Natural killer cell treated with Interleukin-12 subunit alpha and Interleukin-12 subunit beta and Interleukin-15 and Interleukin-18, amount 100 ng/mL, for 72 hours (primary cell): ENCODE measurements at places on chromosomes 2 and 18. TPM values are rescaled to one million over a fixed set of nuclear protein-coding genes. Genes with fewer than 3 reads are reported as not detected.

REEP1 gene
- not detected for total RNA-seq

LAMA3 gene
- total RNA-seq: 0.10 TPM

DNA sequence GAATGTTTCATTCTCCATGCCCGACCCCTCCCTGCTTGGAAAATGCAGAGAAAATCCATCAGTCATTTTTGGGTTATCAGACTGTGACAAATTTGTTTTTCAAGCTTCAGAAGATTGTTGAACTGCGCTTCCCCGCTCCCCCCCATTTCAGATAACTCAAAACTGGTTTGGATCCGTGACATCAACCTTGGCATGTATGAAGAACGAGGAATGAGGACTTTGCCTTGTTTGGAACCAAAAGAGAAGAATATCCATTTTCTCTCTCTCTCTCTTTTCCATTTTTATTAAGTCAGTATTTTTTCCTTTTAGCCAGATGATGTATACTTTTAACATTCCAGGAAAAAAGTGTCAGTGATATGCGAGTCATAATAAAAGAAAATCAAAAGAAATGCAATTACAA, 171.6 kb downstream of the BCL2 start:
- DNase-seq: no peak
- no peaks in the 10 kb centered on the region for H3K27me3 ChIP-seq
- peaks cover 43% of the 10 kb centered on the region for H3K4me1 ChIP-seq
- no peaks in the 10 kb centered on the region for H3K36me3 ChIP-seq
- H3K4me3 ChIP-seq: no peak overlapping the region

GRCh38 chr18:79554321-79554720, 125.3 kb upstream of the CTDP1 start:
- DNase-seq: no peak
- no peaks in the 10 kb centered on the region for H3K27me3 ChIP-seq
- no peak overlapping the region for H3K4me3 ChIP-seq
- H3K36me3 ChIP-seq: no peaks in the 10 kb centered on the region

- no peak overlapping the region for H3K4me3 ChIP-seq
- H3K4me1 ChIP-seq: peaks cover 34% of the 10 kb centered on the region
- H3K36me3 ChIP-seq: no peaks in the 10 kb centered on the region
- H3K27ac ChIP-seq: no peak overlapping the region
- DNase-seq: no peak
Observed at GRCh38 chr2:108623616-108624015, 89.3 kb downstream of the LIMS1 start.

- H3K4me3 ChIP-seq: no peak overlapping the region
- no peak for DNase-seq
- H3K27ac ChIP-seq: no peak overlapping the region
- no peaks in the 10 kb centered on the region for H3K36me3 ChIP-seq
- H3K4me1 ChIP-seq: no peaks in the 10 kb centered on the region
Observed at GRCh38 chr2:181946444-181947127, 39.1 kb upstream of the PPP1R1C start.

GRCh38 chr2:62512384-62512783, 6.4 kb upstream of the TMEM17 start:
- H3K36me3 ChIP-seq: peaks cover 7% of the 10 kb centered on the region
- H3K4me1 ChIP-seq: no peaks in the 10 kb centered on the region
- no peak overlapping the region for H3K27ac ChIP-seq
- DNase-seq: no peak
